ENCODE measurements at places on chromosomes 4 and X. TPM values are rescaled to one million over a fixed set of nuclear protein-coding genes. Genes with fewer than 3 reads are reported as not detected.

The GABRB1 gene
- total RNA-seq: 10.7 TPM

The HPSE gene
- 0.97 TPM for total RNA-seq

The PDCL2 gene
- not detected for total RNA-seq

The NDST4 gene
- not detected for total RNA-seq

The MAGEA3 gene
- total RNA-seq: not detected

The RNF4 gene
- 29.7 TPM for total RNA-seq

The KCNE5 gene
- total RNA-seq: 0.38 TPM

DNA sequence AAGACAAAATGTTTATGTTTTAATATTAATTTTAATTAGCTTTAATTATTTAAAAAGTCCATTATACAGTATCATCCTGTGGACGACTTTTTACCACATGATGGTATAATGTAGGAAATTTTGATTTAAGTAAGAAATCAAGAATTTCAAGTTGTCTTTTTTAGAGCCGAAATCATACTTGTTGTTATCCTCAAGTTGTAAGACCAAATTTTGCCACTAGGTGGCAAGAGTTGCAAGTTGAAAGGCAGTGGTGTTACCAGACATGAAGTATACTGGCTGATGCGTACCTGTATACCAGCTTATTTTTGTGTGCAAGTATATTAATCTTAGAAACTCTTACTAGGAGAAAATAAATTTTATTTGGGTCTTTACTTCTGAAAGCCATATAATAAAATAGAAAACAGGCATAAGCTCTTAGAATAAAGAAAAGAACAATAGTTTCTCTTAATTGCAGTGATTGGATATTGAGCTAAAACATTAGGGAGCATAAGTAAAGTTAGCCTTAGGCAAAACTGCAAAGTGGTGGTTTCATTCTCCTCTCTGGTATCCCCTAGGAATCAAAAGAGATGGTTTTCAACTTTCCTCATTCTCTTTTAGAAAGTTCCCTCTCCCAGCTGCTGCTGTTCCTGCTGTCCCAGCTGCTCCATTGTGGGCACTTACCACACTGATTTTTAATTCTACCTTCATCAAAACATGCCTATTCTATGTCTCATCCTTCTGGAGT lies 118.0 kb upstream of the WDFY3 start:
- DNase-seq: no peak

DNA sequence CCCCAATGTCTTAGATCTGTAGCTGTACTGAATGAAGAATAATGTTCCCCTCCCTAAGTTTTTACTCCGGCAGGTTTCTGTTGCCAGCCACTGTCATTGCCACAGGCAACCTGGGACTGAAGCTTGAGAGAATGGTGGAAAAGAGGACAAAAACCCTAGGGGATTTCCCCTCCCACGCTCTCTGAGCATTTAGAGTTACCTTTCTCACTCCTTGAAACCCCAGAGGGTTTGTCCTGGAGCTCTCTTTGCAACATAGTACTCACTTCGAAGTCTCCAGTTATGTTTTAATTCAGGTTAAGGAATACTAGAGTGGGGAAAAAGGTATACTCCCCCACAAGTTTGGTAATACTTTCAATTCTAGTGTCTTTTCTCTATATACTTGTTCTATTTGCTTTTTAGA lies 31.5 kb downstream of the F8 start:
- no peak for DNase-seq

DNA sequence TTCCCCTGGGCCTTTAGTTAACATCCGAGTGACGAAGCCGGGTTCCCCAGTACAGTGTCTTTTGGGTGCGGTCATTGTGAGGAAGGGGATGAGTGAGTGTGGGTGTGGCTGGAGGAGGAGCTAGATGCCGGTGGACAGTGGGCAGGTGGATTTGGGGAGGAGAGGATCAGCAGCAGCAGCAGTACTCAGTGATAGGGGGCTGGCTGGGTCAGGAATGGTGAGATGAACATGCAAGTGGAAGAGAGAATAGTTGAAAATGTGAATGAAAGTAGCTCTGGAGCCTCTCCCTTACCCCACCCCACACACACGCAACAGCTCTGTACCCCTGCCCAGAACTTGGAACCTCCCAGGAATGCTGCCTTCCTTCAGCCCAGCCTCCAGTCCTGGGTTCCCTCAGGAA lies 4.5 kb downstream of the TSR2 start:
- no peak for DNase-seq

DNA sequence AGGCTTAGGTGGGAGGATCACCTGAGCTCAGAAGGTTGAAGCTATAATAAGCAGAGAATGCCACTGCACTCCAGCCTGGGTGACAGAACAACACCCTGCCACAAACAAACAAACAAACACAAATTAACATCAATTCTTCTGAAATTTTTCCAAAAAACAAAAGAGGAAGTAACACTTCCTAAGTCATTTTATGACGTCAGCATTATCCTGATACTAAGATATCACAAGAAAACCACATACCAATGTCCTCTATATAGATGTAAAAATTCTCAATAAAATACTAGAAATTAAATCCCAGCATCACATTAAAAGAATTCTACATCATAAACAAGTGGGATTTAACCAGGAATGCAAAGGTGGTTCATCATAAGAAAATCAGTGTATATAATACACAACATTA lies 64.4 kb upstream of the STK26 start:
- no peak for DNase-seq

DNA sequence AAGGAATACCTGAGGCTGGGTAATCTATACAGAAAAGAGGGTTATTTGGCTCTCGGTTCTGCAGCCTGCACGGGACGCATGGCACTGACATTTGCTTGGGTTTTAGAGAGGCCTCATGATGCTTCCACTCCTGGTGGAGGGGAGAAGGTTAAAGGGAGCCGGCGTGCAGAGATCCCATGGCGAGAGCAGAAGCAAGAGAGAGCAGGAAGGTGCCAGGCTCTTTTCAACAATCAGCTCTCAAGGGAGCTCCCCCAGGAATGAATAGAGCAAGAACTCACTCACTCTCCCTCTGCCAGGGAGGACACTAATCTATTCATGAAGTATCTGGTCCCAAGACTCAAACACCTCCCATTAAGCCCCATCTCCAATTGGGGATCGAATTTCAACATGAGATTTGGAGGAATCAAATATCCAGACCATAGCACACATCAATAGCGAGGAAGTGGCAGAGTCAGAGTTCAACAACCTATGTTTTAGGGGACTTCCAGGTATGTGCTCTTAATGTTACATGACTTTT lies 109.8 kb downstream of the SORBS2 start:
- DNase-seq: no peak

DNA sequence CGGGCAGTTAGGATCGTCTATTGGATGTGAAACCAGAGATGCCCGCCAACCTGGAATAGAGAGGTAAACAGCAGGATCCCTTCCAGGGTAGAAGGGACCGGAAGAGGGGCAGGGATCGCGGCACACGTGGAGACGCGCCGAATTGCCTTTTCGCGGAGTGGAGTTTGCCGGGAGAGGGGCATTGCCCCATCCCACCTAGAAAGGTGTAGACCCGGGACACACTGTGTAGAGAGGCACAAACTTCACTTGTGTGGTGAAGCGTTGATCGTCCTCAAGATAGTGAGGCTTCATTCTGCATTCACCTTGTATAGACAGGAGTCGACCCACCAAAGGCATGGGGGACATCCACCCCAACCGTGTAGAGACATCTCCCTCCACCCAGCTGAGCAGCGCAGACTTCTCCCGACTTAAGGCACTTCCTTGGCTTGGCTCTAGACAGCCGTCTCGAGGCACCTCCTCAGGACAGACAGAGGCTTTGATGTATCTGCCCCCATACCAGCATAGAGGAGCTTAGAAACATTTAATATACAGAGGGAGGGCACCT lies 410 bp downstream of the GNL3L start:
- peak; percentile 55 for DNase-seq

DNA sequence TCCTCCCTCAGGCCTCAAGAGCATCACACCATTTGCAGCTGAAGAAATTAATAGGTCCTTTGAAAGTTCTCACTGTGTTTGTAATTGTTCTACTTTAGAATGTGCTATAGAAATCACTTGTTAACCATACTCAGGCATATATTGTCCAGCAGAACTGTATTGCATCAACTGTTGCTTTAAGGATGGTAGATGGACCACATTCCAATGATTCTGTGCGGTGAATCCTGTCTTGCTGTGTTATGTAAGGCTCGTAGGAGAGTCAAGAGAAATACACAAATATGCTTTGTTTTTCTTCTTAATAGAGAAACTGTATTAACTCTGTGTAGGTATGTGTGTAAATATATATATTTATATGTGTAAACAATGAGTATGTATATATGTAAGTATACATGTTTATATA lies 6.3 kb upstream of the ADGRA3 start:
- no peak for DNase-seq

DNA sequence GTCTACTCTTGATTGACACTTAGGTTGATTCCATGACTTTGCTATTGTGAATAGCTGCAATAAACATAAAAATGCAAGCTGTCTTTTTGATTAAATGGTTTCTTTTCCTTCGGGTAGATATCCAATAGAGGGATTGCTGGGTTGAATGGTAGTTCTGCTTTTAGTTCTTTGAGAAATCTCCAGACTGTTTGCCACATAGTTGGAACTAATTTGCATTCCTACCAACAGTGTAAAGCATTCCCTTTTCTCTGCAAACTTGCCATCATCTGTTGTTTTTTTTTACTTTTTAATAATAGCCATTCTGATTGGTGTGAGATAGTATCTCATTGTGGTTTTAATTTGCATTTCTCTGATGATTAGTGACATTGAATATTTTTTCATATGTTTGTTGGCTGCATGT lies 122.2 kb upstream of the PRKG2 start:
- DNase-seq: no peak

- DNase-seq: peak; percentile 53
These were observed 14.8 kb upstream of the CXCR3 start for GRCh38 chrX:71632923-71633657.

DNA sequence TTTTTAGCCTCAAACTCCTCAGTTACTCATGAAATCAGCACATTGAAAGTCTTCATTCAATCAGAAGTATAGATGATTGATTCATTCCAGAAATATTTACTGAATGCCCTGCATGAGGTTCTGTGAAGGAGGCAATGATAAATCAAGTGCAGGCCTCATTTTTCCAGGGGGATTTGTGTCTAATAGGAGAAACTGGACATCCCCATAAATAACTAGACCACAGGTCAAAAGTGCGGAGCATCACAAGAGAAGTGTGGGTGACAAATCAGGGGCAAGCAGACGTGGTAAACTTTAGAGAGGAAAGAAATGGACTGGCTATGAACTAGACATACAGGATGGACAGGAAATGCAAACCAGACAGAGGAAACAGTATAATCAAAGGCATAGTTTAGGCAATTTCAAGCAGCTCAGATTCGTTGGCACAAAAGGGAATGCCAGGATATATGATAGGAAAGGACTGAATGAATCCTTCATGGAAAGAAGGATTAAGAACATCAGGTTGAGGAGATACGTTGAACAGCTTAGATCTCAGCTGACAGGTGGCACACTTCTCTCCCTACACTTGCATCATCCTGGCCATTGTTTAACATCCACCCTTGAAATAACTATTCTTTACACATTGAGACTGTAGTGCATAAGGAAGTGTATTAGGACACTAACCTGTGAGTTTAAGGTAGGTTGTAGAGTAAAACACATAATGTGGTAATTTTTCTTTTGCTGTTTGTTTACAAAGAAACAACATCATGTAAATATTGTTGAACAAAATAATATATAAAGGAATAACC lies 69.6 kb upstream of the RASGEF1B start:
- no peak for DNase-seq

GRCh38 chrX:56397636-56398035 lies 165.5 kb downstream of the KLF8 start:
- no peak for DNase-seq

- no peak for DNase-seq
These were observed 4.3 kb downstream of the CPZ start for GRCh38 chr4:8596891-8597290.

DNA sequence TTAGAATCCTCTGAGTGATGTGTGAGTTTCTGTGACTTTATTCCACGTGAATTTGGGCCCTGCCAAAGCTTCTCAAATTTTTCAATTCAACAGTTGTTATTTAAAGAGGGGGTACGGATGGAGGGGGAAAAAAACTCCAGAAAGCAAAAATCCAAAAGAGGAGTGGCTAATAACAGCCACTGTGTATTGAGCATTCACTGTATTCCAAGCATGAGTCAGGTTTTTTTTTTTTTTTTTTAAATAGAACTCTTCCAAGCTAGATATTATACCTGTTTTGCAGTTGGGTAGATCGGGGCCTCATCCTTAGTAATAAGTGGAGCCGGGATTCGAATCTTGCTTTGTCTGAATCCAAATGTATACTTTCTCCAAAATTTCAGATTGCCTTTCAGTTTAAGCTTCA lies 6.4 kb upstream of the RHOH start:
- DNase-seq: no peak

Measured in cardiac septum (tissue), 1 donor.